Activated CD4-positive, alpha-beta T cell treated with anti-CD3 and anti-CD28 coated beads, Interleukin-2, amount 50 U/mL, for 48 hours (primary cell): ENCODE measurements at places on chromosomes 16 and 17.

- no peak for DNase-seq
Observed at GRCh38 chr17:27497696-27498095, 41.4 kb downstream of the KSR1 start.

DNA sequence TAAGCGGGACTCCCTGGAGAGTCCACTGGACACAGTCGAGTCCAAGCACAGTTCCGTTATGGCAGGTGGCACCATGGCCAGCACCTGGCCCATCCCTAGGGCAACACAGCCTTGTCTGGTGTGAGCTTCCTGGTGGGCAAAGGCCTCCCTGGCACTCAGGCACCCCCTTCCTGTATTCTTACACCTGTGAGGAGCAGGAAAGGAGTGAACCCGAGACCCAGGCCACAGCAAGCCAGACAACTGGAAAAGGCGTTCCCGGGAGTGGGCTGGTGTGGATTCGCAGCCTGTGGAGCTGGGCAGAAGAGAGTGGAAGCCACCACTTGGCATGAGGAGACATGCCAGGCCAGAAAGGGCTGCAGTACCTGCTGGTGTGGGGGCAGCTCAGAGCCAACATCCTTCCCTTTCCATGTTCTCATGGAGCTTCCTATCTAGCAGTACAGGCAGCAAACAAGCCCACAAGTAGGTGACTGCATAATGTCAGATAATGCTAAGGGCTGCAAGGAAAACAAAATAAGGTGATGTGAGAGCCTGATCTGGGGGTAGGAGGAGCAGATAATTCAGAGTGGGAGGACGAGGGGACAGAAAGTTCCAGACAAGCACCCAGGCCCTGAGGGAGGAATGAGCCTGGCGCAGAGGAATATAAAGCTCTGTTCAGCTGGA is 87.0 kb downstream of the GNAO1 start:
- no peak for DNase-seq

DNA sequence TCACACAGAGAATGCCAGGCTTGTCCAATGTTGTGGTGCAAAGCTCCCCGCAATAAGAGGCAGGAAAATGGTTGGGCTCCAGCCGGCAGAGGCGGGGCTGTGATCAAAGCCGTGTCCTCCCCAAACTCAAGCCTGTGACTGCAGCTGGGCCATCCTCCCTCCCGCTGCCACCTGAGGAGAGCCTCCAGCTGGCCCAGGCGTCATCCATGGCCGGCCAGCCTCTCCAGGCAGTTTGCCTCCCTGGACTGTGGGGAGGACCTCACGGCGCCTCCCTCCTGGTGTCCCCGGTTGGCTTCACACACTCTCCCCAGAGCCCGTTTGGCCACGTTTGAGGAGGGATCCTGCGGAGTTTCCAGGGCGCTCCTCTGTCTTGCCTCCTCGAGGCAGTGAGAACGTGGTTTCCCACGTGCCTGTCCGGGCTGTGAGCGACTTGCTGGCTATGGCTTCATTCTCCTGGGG is 134.1 kb downstream of the IRF8 start:
- no peak for DNase-seq

DNA sequence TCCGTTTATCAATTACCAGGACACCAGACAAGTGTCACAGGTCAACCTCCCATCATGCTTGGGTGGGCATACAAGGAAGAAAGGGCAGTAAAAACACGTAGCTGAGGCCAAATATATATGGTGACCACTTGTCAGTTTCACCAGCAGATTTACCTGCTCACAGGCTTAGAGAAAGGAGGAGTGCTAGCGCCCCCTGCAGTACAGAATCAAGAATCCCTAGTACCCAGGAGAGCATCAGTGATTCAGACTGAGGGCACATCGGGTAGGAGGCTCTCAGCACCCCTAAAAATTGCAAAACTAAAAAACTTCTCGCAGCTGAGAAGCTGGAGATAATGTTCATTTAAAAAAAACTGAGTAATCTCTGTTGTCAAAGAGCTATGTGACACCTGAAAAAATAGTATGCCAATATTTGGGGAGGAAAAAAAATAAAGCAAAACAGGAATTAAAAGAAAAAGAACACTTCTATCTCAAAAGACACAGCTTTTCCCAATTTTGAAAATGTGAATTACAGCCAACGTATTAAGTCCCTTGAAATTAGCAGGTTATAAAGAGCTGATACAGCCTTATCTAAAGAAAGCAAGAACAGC is 21.2 kb upstream of the MON1B start:
- peak; percentile 63 for DNase-seq

DNA sequence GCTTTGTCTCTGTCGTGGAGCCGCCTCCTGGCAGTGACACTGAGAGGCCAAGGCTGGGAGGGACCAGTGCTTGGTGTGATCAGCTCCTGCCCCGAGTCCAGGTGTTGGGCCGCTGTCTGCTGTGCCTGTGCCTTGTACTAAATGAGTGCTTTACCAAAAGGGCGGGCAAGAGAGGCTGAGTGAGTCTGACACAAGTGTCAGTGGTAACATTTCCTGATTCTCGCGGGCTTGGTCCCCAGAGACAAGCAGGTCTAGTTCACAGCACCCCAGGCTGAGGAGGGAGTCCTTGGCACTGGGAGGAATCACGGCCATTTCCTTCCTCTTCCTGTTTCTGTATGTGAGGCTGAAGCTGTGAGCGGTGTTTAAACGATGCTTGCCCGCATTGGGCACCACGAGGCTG is 30.2 kb downstream of the PLD6 start:
- DNase-seq: no peak

- no peak for DNase-seq
Observed at GRCh38 chr17:32604966-32605365, 118.2 kb downstream of the CDK5R1 start.

DNA sequence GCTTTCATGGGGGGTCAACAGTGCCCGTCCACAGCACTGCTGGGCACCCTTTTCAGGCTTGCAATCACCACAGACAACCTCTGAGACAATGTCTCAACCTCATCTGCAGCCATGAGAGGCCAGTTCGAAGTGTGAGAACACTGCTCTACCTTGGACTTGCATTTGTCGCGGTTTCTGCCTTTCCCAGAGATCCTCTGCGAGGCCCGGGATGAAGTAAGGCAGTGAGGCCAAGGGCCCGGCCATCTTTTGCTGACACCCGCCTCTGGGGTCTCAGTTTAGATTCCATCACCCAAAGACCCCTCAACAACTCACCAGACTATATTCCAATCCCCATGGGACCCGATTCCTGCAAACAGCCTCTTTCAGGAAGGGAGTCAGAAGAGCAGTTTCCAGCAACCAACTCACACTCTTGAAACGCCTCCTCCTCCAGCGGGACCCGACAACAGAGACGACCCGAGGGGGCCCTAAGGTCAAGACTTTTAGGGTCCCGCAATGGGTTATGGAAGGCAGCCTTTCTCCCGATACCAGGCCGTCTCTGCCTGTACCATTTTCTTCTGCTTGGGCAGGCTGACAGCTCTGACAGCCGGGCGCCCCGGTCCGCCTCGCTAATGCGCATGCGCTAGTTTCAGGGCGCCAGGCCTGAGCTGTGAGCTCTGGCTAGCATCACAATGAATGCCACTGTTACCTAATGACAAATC is 576.0 kb downstream of the KCNJ18 start:
- DNase-seq: no peak

GRCh38 chr17:28916302-28916934 is 13.5 kb upstream of the DHRS13 start:
- peak; percentile 44 for DNase-seq

DNA sequence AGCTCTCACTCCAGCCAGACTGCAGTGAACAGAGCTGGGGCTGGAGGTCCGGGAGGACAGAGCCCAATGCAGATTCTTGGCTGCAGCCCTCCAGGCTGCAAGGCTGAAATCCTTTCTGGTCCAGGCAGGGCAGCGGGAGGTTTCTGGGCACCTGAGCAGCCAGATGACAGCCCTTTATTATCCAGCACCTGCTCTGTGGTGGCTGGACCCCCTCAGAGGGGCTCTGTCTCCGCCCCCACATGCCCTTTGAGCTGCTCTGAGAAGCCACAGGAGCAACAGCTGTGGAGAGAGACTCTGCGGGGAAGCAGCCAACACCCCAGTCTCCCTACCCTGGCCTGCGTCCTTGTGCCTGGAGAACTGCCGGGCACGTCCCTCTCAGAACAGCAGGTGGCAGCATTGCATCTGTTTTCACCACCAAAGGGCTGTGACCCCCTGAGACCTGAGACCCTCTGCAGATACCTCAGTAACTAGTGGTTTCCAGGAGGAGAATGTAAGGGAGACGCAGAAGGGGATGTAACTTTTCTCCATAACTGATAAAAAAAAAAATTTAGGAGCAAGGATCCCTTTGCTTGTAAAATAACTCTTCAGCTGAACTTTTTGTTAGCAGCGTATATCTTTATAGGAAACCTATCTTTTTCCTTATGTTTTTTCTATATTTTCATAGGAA is 3.7 kb upstream of the CNP start:
- DNase-seq: peak; percentile 72

- no peak for DNase-seq
Observed at GRCh38 chr17:15303268-15303667, 38.1 kb downstream of the TEKT3 start.

DNA sequence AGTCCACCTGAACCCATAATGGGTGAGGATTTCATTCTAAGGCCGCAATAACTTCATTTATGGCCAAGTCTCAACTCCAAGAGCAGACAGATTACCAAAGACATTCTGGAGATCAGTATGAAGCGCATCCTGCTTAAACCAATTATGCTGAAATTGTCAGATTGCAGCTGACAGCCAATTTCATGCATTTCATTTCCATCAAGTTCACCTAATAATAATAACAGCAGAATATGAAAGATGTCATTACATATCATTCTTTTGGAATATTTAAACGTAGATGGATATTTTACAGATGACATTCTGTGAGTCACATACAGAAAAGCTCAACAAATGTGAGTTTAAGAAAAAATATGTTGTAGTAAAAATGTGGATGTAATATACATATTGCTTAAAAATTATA is 54.9 kb upstream of the NACA2 start:
- no peak for DNase-seq

DNA sequence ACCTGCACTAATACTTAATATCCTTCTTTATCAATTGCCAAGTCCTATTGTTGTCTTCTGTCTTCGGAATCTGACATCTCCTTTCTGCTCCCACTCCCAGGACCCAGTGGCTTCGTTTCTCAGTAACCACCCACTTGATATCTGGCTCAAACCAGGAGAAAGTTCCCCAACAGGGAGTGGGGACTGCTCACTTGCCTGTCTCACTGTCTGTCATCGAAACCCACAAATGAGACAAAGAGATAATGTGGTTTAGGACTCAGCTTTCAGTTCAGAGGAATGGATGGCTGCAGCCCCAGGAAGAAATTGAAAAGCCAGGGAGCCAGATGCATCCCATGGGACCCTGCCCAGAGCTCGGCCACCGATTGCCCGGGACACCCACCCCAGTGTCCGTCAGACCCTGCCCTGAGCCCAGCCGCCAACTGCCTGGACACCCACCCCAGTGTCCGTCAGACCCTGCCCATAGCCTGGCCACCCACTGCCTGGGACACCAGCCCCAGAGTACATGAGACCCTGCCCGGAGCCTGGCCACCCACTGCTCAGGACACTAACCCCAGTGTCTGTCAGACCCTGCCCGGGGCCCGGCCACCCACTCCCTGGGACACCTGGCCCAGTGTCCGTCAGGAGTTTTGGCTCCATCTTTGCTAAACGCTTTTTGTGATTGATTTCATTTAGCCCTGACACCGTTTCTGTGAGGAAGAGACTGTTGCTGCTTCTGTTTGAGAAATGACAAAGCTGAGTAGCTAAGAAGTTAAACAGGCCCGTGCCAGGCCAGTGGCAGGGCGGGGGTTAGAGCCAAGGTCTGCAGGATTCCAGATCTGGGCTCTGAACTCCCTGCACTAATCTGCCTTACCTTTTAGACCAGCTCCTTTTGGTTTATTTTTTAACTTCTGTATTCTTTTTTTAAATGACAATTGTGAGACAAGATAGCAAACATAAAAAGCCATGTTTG is 251.4 kb downstream of the PHKB start:
- no peak for DNase-seq

- DNase-seq: peak; percentile 53
Observed at GRCh38 chr17:43701318-43701743, 39.6 kb upstream of the MEOX1 start.

DNA sequence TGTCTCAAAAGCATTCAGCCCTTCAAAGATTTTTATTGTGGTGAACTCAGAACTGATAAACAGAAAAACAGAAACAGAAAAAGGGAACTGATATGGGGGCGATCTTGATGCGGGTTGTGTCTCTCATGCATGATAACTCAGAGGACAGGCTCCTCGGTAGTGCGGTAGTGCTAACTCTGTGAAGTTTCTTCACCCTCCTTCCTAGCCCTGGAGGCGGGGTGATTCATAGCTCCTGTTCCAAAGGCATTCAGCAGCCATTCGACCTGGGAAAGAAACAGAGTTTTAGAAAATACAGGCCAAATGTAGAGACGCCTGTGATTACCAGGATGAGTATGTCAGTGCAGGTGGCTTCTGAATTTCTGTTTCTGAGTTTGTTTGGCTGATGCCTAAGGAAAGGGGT is 5.5 kb upstream of the MAF start:
- DNase-seq: peak; percentile 62

DNA sequence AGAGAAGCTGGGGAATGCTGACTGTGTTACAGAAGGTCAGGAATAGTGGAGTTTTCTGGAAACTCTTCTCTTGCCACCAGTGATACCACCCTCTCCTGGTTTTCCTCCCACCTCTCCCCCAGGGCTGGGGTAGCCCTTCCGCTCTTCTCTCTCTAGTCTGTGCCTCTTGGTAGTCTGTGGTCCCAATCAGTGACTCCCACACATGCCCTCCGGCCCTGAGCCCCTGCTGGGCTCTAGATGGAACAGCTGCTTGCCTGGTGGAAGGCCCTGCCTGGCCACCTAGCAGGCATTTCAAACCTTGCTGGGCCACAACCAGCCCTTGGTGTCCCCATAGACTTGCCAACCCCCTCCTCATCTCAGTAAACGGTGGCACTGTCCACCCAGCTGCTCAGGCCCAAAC is 15.2 kb upstream of the MTSS2 start:
- DNase-seq: no peak

DNA sequence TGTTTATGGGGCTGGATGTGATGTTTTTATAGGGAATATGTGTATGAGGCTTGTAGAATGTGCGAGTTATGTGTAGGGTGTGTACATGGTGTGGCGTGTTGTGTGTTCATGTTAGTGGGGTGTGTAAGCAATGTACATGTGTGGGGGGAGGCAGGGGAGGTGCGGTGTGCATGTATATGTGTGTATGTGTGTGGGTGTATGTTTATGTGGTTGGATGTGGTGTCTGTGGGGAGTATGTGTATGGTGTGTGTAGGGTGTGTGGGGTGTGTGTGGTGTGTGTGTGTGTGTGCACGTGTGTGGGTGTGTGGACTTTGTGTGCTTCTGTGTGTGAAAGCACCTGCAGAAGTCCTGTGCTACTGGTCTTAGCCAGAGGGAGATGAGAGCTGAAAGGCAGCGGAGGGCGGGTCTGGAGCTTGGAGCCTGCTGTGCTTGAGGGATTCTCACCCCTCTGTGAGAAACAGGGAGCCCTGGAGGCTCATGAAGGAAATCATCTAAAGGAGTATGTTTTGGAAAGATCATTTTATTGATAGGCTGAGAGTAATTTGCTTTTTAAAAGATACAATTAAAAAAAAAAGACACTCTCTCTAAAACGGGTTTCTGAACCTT is 222.7 kb downstream of the HS3ST4 start:
- DNase-seq: no peak

DNA sequence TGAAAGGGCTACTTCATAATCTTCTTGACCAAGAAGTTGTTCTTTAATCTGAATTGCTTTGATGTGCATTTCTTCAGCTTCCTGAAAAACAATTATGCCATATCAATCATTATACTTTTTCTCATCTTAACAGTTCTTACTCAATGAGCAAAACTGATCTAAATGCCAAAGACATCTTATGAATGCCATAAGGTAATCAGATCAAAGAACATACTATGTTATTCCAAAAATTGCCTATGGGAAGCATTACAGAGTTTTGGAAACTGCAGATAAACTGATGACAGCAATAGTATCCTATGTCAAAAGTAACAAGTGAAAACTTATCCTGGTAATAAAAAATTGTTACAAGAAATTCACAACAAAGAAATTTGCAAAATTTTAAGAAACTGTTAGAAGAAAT is 29.7 kb downstream of the CHCT1 start:
- DNase-seq: no peak
